ENCODE measurements at places on chromosomes 7 and 10.

- no peak for DNase-seq
Observed at GRCh38 chr7:90595342-90595800, 750 bp upstream of the CDK14 start.

DNA sequence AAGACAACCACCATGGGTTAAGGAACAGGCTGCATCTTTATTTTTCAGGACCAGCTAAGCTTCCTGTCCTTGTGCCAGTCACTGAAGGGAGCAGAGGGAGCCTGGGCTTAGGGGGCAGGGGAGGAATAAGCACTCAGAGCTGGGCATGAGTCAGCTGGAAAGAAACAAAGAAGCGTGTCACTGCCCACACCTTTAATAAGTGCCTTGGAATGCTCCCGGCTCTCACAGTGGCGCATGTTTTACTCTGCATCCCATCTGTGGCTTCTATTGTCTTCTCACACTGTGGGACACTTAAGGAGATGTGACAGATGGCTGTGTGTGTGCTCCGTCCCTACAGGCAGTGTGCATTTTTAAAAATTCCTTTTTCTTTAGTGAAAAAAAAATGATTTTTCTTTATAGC, 71.7 kb downstream of the MTURN start:
- peak; percentile 42 for DNase-seq

DNA sequence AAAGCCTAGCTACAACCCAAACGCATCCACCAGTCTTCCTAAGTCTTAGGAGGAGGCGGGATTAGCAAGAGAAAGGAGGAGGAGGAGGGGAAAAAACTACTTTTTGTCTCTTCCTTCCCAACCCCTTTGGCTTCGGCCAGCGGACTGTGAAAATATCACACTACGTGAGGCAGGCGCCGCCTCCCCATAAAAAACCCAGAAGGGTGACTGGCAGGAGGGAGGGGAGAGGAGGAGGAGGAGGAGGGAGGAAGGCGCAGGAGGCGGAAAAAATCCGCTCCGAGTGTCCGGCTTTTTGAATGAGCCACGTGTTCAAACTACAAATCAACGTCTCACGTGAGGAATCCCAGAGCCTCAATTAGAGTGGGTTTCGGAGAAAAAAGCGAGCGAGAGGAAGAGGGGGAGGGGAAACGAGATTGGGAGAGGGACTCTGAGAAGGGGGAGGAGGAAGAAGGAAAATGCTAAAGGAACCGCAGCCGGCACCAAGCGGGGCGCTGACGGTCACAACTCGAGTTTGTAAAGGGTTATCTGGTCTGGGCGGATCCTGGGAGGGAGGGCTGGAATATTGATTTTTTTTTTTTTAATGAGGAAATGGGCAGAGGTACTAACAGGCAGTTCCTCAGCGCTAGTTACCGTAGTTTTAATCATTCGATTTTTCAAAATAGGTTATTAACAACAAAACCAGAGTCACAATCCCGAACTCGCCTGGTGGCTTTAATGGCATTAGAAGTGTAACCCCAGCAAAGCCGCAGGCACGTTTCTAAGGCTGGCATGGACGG, at the start of gene IGF2BP3:
Gene IGF2BP3 (minus strand): TSS at position 162 of the 776 bp plus-strand sequence. CDS start 381 bp downstream, outside the sequence.
- peak; percentile 53 for DNase-seq

DNA sequence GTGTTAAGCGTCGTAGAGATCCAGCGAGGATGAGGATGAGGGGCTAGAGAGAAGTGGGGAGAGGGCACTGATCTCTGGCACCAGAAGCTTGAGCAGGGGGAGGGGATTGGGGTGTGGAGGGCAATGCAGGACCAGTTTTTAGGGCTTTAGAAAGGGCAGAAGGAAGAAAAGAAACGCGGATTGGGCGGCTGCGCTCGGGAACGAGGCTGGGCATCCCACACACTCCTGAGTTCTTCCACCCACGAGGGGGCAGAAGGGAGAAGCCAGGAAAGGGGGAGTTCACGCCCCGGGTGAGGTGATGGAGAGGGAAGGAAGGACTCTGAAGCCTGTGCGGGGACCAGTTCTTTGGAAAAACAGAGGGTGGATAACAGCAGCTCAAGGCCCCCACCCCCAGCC, 6.1 kb upstream of the VGF start:
- DNase-seq: no peak

DNA sequence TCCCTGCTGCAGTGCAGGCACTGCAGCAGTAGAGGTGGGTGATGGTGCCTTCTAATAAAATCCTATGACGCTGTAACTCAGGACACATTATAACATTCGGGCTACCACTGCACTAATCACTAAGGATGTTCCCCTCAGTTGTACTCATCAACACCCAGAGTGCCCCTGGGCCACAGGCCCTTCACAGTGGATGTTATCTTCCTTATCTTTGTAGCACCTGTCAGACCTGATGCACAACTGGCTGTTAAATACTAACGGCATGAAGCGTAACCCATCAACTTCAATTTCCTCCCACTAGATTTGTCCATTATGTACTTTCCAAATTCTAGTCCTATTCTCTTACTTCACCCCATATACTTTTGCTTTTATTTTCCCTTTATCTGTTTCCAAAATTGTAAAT, 66.3 kb downstream of the PARD3 start:
- DNase-seq: no peak

DNA sequence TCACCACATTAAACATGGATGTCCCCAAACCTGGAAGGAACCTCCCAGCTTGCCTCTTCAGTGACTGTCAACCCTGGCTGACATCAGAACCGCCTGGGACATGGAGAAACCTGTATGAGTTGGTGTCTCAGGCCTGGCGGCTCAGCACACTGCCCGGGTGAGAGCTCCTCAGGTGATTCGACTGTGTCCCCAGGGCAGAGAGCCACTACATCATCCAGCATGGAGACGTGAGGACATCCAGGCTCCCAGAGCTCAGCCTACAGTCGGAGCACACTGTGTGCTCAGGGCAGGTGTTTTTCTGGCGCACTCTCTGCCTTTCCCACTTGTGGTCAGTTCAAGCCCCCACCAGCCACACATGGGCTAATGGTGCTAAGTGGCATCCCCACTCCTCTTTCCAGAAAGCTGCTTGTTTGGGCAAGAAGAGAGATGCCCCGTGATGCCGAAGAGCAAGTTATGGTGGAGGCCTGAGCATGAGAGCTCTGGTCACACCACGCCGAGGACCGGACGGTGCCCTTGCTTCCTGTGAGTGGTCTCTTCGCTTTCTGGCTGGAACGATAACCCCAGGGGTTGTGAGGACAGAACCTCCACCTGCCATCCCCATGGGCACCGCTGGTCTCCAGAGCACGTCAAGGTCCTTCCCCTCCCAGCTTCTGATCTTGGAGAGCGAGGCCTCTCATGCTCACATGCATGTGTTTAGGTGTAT, 38.5 kb downstream of the AMZ1 start:
- DNase-seq: no peak

DNA sequence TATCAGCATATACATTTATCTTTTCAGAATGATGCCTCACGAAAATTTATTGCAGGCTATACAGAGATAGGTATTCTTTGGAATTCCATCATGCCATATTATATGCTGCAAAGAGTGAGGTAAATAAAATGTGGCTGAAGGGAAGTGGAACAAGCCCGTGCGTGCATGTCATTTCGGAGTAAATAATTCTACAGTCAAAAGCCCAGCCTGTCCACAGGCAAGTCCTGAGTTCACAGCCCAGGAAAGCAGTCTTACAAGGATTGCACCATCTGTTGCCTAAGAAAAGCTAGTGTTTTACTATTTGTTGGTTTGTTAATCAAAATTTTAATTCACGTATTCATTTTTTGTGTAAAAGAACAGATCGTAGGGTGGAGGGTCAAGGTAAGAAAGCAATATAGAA, 292.4 kb upstream of the AKR1E2 start:
- no peak for DNase-seq

Data from iPS-NIHi11 (cell line).